ENCODE measurements at places on chromosomes 12 and 14.

GRCh38 chr12:111578276-111578970 is 20.7 kb downstream of the ATXN2 start:
- no peak for DNase-seq

- no peak for DNase-seq
Measured at GRCh38 chr14:81396113-81396512, 4.0 kb downstream of the STON2 start.

GRCh38 chr12:32841061-32841460 is 55.5 kb downstream of the PKP2 start:
- DNase-seq: no peak

DNA sequence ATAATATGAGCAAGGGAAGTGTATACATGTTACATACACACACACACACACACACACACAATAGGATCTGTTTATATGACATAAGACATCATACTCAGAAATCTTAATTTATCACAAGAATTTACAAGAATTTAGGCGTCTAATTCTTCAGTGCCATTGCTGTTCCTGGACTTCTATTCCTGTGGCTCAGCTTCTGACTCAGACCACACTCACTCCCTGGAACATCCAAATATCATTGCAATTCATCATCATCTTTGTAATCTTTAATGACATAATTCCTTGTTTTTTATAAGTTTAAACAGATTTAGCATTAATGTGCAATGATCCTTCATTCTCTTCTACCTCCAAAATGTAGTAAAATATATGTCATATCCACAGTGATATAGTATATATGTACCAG is 544.2 kb downstream of the FOXG1 start:
- no peak for DNase-seq

- DNase-seq: peak; percentile 89
Measured at GRCh38 chr14:68979021-68979721, at the start of gene ACTN1. TSS of gene ACTN1 (minus strand) at chr14:68979302. CDS start at chr14:68979056, 246 bp downstream.

DNA sequence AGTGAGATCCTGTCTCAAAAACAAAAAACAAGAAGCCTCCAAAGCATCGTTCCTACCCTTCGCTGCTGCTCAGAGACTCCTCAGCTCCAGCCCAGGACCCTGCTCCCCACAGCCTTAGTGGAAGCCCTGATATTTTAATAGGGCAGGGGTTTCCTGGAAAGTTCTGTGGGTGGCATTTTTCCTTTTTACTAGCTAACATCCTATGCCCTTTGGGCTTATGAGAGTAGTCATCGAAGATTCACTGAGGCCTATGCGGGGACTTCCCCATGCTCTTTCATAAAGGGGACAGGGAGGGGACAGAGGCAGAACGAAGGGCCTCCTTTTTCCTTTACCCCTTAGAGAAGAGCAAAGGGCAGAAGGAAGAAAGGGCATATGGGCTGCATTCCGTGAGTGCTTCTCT is 8.3 kb downstream of the LAG3 start:
- no peak for DNase-seq

DNA sequence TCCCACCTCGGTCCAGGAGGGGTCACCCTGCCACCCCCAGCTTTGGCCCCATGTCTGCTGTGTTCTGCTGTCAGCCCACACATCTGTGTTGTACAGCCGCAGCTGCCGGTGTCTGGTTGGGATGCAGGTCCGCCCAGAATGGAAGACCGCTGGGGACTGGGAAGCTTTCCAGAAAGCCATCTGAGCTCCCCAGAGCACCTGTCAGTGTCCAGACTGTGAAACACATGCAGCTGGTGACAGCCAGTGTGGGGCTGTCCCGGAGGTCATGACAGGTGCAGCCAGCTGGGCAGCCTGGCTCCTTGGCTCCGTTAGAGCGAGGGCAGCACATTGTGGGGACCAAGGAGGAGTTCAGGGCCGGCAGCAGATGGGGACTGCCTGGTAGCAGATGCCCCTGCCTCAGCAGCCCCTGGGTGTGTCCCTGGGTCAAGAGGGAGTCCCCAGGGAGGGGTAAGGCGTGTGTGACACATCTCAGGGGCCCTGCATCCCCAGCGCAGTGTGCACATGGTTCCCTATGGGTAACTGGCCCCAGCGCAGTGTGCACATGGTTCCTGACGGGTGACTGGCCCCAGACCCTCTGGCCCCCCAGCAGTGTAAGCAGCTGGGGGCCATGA is 16.4 kb downstream of the CEP170B start:
- peak; percentile 91 for DNase-seq

DNA sequence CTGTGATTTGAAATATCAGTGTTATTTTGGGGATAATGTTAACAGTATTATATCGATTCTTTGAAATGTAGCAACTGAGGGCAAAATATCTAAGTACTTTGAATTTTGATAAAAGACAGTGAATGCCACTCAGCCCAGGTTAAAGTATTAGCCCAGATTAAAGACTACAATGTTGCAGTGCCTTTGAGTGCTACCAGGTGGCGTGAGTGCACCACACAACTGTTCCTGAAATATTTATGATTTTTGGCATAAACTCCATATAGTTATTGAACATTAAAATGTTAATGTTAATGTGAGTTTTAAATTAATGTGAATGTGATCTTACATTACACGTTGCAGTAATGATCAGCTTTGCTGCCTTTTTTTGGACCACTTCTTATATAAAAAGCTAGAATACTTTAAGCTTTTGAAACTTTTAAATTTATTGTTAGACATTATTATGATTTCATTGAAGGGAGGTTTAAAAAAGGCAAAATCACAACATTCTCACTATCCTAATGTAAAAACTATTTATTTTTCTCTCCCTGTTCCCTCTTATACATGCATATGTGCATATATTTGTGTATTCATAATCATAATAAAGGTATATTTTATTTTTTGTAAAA is 22.5 kb downstream of the MRPS35 start:
- peak; percentile 38 for DNase-seq

GRCh38 chr12:111881716-111882115 is 39.7 kb downstream of the MAPKAPK5 start:
- DNase-seq: no peak

DNA sequence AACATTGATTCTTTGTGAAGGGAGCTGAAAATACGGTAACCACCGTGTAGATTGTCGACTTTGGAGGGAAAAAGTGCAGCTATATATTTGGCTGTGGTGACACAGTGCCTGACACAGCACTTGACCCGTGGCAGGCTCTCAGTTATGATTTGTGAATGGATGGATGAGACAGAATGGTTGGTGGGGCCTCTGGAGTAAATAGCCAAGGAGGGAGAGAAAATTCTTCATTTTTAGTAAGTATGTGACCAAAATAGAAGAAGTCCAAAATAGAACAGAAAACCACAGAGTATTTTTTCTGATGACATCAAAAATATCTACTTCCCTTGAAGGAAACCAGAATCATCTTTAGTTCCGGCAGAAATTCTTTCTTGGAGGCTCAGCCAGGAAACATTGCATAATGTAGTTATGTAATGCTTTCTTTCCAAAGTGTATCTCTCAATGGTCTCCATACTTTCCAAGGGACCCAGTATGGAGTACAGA is 82.0 kb upstream of the WSCD2 start:
- DNase-seq: no peak

GRCh38 chr12:51920046-51920445 is 12.7 kb downstream of the ACVRL1 start:
- no peak for DNase-seq

DNA sequence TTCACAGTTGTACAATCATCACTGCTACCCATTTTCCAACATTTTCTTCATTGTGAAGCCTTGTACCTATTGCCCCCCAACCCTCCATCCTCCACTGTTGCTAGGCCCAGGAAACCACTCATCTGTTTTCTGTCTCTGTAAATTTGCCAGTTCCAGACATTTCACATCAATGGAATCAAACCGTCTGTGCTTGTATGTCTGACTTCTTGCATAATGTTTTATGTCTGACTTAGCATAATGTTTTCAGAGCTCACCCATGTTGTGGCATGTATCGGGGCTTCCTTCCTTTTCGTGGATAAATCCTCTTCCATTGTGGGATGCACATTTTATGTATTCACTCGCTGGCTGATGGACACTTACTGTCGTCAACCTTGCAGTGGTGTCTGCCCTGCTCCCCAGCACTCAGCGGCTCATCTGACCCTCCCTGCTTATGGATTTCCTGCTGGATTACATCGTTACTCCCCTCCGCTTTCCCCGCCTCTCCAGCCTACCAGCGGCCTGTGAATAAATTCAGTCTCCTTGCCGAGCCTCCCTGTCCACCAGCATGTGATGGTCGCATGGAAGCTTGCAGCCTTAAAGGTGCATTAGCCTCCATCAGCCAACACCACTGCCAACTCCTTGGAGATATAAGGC is 727.6 kb upstream of the TMEM132C start:
- DNase-seq: no peak
